ENCODE measurements at places on chromosomes 16 and 17.

GRCh38 chr16:46788891-46789474 lies 40.8 kb upstream of the MYLK3 start:
- DNase-seq = no peak

GRCh38 chr16:89426736-89427530 lies 63.4 kb downstream of the ANKRD11 start:
- no peak for DNase-seq

- no peak for DNase-seq
Measured at GRCh38 chr16:63655846-63656245, 1466.0 kb downstream of the CDH11 start.

DNA sequence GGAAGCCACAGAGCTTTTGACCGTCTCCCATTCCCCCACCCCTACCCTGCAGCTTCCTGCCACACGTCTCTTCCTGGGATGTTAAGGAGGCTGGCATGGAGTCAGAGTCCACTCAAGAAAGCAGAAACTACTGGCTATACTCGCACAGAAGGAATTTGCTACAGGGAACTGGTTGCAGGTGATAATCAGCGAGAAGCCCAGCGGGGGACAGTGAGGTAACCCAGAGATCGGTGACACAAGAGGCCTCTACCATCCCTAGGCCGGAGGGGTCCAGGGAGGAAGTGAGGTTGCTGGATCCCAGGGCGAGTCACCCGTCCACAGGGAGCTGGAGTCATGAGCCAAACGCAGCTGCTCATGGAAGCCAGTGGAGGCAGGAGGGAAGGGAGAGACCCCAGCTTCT lies 93.7 kb downstream of the SDK2 start:
- no peak for DNase-seq

GRCh38 chr16:66612422-66612821 lies 7.9 kb downstream of the CMTM3 start:
- DNase-seq = no peak

DNA sequence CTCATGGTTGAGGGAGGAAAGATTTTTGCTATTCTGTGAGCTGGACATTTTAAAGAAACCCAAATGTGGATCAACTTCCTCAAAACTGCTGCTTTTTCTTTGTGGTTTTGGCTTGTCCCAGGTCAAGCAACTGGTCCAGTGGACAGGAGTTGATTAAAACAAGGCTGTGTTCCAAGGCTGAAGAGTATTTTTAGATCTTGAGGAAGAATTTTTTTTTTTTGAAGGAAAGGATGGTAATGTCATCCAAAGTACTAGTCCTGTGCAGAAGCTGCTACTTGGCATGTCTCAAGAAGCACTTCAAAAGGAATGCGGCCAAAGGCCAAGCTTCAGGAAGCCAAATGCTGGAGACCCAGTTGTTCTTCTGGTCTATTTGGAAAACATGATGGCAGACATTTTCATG lies 8.0 kb upstream of the MYH2 start:
- DNase-seq = no peak

DNA sequence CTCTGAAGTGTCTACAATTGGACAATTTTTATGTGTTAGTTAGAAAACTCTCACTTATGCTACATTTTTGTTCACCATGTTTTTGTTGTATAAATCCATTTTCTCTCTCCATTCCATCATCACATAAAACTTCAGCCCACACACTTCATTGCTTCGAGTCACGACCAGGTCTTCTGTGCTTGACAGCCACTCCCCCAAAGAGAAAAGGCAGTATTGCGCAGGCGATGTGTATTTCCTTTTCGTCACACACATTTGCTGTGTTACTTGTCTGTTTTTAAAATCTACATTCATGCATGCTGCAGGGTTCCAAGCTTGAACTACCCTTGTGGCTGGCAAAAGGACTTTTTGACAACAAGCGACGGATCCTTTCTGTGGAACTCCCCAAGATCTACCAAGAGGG lies 10.5 kb downstream of the GINS3 start:
- no peak for DNase-seq

GRCh38 chr16:10228779-10229178 lies 46.6 kb upstream of the GRIN2A start:
- no peak for DNase-seq

DNA sequence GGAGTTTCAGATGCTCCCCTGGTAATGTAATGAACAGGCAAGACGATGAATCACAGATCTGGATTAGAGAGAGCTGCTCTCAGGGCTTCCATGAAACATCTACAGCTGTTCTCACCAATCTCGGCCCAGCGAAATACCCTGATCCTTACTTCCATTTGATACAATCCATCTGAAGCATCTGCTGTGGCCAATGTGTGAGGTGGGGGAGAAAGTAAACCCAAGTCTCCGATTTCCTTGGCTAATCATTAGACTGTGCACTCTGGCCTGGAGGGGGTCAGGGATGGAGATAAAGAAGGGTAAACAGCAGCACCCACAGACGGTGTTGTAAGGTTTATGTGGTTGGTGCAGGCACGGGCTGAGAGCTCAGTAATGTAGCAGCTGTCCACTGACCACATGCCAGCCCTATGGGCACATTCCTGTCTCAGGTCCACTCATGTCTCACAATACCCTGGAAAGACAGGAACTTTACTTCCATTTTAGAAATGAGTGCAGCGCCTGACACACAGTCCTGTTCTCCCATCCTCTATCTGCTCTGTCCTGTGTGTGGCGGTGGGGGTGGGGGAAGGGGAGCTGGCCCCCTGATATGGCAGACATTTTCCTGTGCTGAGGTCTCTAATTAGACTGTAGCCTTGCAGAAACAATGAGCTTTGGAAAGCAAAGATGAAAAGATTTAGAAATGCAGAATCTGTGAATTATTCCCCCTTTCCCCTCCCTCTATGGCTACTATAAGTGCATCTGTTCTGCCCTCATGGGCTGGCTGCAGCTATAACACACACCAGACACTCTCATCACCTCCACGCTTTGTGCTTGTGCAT lies 48.3 kb upstream of the ERN1 start:
- DNase-seq = no peak

- no peak for DNase-seq
Measured at GRCh38 chr16:4298761-4299522, 16.9 kb upstream of the GLIS2 start.

DNA sequence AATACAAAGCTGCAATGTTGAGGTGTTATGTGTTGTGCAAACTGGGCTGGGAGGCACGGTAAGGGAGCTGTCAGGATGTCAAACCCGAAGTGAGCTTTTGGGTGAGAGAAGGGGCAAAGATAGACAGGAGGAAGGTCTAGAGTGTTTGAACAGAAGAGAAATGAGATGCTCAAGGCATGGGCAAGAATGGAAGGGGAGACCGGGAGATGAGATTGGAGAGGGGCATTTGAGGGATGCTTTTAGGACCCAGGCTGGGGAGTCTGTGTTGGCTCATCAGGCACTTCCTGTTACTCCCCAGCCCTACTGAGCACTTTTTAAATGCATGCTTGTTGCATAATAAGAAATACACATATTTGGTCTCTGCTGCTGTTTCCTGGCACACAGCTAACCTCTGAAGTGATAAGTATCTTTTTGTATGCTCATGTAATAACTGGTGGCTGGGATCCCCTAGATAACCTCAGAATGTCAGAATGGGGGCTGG lies 13.7 kb downstream of the UNC45B start:
- no peak for DNase-seq

- DNase-seq = no peak
Measured at GRCh38 chr16:25988084-25988483, 296.3 kb downstream of the HS3ST4 start.

GRCh38 chr16:56241596-56241995 lies 50.3 kb downstream of the GNAO1 start:
- DNase-seq = no peak

- peak; percentile 79 for DNase-seq
Measured at GRCh38 chr17:19306160-19307111, 56.1 kb downstream of the B9D1 start.

GRCh38 chr17:8965394-8966168 lies at the start of gene PIK3R5:
Gene PIK3R5, minus strand, starts transcription at chr17:8965707. Its CDS starts 54,213 bp downstream, at chr17:8911494.
- peak; percentile 78 for DNase-seq

- no peak for DNase-seq
Measured at GRCh38 chr16:78892951-78893733, 707.4 kb downstream of the MAF start.

DNA sequence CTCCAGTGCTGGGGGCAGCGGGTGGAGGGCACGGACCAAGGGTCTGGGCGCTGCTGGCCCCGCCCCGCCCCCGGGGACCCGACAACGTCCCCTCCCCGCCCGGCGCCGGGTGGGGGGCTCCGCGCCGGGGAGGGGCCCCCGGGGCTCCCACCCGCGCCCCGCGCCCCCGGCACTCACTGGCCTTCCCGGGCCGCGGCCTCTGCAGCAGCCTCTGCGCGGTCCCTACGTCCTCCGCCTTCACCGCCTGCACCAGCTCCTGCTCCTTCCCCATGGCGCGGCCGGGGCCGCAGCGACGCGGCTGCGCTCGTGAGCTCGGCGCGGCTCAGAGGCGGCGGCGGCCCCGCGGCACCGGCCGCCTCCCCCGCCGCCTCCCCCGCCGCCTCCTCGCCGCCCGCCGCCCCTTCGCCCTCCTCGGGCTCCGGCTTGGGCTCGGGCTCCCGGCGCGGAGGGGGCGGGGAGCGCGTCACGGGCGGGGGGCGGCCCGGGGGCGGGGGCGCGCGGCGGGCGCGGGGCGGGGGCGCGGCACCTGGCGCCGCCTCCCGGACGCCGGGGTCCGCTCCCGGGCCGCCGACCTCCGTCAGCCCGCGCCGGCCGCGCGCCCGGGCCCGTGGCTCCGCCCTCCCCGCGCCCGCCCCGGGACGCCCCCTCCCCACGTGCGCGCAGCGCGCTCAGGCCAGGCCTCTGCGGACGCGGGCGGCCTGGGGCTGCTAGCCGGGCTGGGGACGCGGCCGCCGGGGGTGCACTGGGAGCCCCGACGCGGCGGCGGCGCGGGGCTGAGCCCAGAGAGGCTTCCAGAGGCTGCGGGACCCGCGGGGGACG lies at the start of gene CASKIN1:
TSS of gene CASKIN1 (minus strand) at position 444 of the 819 bp plus-strand sequence. CDS start at position 271, 173 bp downstream.
- DNase-seq = no peak

- no peak for DNase-seq
Measured at GRCh38 chr17:15000661-15001060, 264.5 kb downstream of the PMP22 start.

- DNase-seq = no peak
Measured at GRCh38 chr17:35865412-35866340, 3.0 kb downstream of the HEATR9 start.
